ENCODE measurements at places on chromosomes 5 and 9. TPM values are rescaled to one million over a fixed set of nuclear protein-coding genes. Genes with fewer than 3 reads are reported as not detected.

DNA sequence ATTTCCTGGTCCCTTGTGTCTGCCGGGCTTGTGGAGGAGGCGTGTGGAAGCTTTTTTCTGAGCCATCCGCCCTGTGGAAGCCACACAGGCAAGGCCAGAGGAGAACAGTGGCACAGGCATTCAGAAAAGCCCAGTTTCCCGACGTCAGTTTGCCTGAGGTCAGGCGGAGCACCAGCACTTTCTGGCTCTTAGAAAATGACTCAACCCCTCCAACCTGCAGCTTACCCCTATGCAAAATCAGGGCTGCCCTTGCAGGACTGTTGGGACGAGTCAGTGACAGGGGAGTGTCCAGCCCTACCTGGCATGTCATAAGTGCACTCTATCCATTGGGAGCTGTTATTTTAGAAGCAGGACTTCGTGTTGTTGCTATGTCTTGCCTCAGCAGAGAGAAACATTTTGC, 216.0 kb downstream of the NR3C1 start:
- no peak for DNase-seq

DNA sequence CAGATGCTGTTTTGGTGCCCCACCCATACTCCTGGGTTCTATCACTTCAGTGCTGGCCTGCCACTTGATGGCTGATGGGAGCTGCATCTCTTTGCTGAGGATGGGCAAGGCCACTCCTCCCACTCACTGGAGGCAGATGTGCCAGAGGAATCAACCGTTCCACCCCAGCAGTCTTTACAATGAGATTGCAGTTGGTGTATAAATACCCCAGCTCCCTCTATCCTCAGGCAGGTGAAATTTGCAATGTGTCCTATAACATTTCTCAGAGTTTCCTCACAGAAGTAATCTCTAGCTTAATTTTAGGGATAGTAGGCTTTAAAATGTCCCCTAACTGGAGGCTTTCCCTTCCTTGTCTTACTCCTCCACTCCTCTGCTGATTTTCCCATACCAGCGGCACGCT, 36.5 kb upstream of the ERCC6L2 start:
- DNase-seq, result no peak

DNA sequence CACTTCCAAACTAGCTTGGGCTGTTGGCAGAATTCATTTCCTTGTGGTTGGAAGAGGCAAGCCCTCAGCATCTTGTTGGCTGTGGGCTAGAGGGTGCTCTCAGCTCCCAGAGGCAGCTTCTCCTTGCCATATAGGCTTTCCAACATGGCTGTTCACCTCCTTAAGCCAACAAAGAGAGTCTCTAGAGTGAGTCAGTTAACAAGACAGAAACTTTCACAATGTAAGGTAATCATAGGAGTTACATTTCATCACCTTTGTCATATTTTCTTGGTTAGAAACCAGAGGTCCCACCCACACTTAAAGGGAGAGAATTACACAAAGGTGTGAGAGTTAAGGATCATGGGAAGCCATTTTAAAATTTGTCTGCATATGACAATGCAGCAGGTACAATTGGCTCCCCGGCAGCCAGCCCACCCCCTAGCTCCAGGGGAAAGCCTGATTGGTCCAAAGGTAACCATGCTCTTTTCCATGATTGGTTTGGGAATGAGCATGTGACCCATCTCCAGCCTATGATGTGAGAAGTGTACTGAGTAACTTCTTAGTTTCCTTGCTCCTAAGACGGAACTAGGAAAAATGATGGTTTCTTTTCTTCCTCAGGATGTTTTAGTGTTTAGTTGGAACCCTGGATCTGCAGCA, 109.8 kb upstream of the MSX2 start:
- DNase-seq, result no peak

DNA sequence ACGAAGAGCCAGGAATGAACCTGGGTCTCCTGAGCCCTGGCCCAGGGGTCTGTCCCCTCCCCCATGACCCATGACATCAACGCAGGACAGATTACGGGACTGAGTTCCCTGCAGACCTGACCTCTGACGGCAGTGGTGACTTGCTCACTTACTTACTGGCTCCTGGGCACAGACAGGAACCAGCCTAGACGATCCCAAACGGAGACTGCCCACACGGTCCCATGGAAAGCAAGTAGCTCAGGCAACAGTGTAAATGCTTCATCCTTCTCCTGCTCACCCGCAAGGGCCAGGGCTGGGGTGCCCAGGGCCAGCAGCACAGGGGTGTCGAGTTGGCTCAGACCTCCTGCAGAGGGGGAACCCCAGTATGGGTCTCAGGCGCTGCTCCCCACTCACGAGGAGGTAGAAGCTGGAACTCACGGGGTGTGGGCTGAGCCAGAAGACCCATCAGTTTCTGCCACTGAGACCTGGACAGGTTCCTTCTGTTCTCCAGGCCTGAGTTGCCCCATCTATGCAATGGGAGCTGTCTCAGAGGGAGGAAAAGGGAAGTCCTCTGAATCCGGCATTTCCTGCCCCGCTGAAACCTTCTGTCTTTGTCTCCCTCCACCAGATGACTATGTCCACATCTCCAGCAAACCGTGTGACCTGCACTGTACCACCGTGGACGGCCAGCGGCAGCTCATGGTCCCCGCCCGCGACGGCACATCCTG, 5.6 kb downstream of the ADAMTSL2 start:
- no peak for DNase-seq

DNA sequence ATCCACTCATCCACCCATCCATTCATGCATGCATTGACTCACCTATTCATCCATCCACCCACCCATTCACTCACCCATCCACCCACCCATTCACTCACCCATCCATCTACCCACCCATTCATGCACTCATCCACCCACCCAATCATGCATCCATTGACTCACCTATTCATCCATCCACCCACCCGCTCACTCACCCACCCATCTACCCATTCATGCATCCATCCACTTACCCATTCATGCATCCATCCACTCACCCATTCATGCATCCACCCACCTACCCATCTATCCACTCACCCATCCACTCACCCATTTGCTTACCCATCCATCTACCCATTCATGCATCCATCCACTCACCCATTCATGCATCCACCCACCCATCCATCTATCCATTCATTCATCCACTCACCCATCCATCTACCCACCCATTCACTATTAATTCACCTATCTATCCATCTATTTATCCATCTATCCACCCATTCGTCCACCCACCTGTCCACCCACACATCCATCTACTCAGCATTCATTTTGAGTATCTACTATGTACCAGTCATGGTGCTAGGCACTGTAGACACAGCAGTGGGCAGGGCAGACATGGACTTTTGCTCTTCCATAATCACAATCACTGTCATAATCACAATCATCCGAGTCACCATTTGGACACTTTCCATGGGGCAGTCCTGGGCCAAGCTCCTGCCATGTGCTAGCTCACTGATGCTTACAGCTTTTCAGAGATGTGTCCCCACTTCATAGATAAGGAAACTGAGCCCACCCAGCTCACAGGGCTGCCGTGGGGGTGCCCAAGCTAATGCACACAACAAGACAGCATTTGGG, 34.4 kb downstream of the HMCN2 start:
- DNase-seq, result no peak

- no peak for DNase-seq
Observed at GRCh38 chr9:120030847-120031246, 549.1 kb downstream of the CDK5RAP2 start.

The IFNB1 gene
- total RNA-seq, result not detected
